ENCODE measurements at places on chromosomes 6 and 20.

DNA sequence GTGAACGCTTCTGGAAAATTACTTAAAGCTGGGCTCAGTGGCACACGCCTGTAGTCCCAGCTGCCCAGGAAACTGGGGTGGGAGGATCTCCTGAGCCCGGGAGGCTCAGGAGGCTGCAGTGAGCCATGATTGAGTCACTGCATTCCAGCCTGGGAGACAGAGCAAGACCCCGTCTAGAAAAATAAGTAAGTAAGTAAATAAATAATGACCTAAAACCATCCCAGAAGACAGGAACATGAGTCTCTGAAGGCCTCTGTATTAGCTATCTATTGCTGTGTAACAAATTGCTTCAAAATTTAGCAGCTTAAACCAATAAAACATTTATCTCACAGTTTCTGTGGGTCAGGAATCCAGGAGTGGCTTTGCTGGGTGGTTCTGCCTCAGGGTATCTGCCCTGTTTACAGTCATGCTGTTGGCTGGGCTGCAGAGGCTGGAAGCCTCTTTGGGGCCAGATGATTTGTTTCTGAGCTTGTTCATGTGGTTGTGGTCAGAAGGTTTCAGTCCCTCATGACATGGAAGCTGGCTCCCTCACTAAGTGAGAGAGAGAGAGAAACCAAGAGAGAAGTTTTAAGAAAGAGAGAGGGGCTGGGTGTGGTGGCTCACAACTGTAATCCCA, 48.4 kb upstream of the NCOA3 start:
- no peaks in the 10 kb centered on the region for H3K27me3 ChIP-seq
- peak; percentile 67 for DNase-seq
- peak overlapping the region; percentile 84 for H3K27ac ChIP-seq
- peaks cover 42% of the 10 kb centered on the region for H3K4me1 ChIP-seq

GRCh38 chr6:126066053-126067048, 80.0 kb downstream of the TRMT11 start:
- no peak overlapping the region for H3K27ac ChIP-seq
- H3K4me1 ChIP-seq, result no peaks in the 10 kb centered on the region
- H3K4me3 ChIP-seq, result no peak overlapping the region
- no peaks in the 10 kb centered on the region for H3K27me3 ChIP-seq

DNA sequence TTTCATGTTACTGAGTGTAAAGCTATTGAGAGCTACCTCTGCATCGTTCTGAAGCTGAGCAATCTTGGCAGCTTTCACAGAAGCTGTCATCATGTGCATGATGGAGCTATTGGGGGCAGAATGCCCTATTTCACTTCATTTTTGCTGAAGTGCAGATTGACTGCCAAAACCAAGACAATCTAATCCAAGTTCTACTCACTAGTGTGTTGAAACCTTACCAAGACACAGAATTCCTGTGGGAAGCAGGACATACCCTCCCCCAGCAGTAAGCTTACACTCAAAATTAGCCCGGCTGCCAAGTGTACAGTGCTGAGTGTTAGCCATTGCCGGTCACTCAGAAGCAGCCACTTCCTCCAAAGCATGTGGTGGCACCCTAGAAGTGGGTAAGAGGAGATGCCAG, 177.3 kb upstream of the TENT5A start:
- no peaks in the 10 kb centered on the region for H3K27me3 ChIP-seq
- H3K4me3 ChIP-seq, result no peak overlapping the region
- H3K27ac ChIP-seq, result no peak overlapping the region
- DNase-seq, result no peak

- no peaks in the 10 kb centered on the region for H3K4me1 ChIP-seq
- H3K27me3 ChIP-seq, result no peaks in the 10 kb centered on the region
- no peak overlapping the region for H3K27ac ChIP-seq
- no peak overlapping the region for H3K4me3 ChIP-seq
- no peak for DNase-seq
These were observed 22.9 kb upstream of the SPACA1 start for GRCh38 chr6:88024696-88025095.

- peaks cover 19% of the 10 kb centered on the region for H3K36me3 ChIP-seq
- peaks cover 17% of the 10 kb centered on the region for H3K4me1 ChIP-seq
- H3K4me3 ChIP-seq, result peak overlapping the region; percentile 84
- DNase-seq, result peak; percentile 78
- peak overlapping the region; percentile 90 for H3K27ac ChIP-seq
- no peaks in the 10 kb centered on the region for H3K27me3 ChIP-seq
These were observed 1.6 kb downstream of the SLC17A9 start for GRCh38 chr20:62953839-62954703.

DNA sequence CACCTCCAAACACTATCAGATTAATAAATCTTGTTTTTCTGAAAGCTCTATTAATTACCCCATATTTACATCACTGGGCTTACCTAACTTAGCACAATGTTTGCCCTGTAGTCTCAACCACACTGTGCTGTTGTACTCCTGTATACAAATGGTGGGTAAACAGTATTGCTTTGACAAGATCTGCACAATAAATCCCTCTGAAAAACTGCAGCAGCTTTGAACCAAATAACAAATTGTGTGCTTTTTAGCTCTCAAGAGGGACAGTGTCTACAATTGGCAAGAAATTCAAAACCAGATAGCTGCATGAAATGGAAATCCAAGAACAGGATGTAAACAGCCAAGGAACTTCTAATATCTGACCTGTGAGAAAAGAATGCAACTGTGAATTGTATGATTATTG, 10.4 kb downstream of the KIF6 start:
- no peak overlapping the region for H3K27ac ChIP-seq
- no peaks in the 10 kb centered on the region for H3K27me3 ChIP-seq
- H3K4me3 ChIP-seq, result no peak overlapping the region
- no peaks in the 10 kb centered on the region for H3K36me3 ChIP-seq
- no peak for DNase-seq
- H3K4me1 ChIP-seq, result no peaks in the 10 kb centered on the region

- no peak overlapping the region for H3K27ac ChIP-seq
- H3K36me3 ChIP-seq, result no peaks in the 10 kb centered on the region
- DNase-seq, result no peak
- no peak overlapping the region for H3K4me3 ChIP-seq
- H3K4me1 ChIP-seq, result peaks cover 16% of the 10 kb centered on the region
- H3K27me3 ChIP-seq, result peaks cover 3% of the 10 kb centered on the region
These were observed 15.7 kb downstream of the DCBLD1 start for GRCh38 chr6:117498159-117498558.

- no peaks in the 10 kb centered on the region for H3K27me3 ChIP-seq
- H3K4me3 ChIP-seq, result no peak overlapping the region
- H3K36me3 ChIP-seq, result no peaks in the 10 kb centered on the region
- DNase-seq, result no peak
These were observed 250.7 kb upstream of the FAM83B start for GRCh38 chr6:54595844-54596243.

GRCh38 chr20:6909608-6910007, 142.1 kb downstream of the BMP2 start:
- no peaks in the 10 kb centered on the region for H3K36me3 ChIP-seq
- no peak overlapping the region for H3K27ac ChIP-seq
- H3K27me3 ChIP-seq, result no peaks in the 10 kb centered on the region
- DNase-seq, result no peak
- H3K4me1 ChIP-seq, result no peaks in the 10 kb centered on the region

DNA sequence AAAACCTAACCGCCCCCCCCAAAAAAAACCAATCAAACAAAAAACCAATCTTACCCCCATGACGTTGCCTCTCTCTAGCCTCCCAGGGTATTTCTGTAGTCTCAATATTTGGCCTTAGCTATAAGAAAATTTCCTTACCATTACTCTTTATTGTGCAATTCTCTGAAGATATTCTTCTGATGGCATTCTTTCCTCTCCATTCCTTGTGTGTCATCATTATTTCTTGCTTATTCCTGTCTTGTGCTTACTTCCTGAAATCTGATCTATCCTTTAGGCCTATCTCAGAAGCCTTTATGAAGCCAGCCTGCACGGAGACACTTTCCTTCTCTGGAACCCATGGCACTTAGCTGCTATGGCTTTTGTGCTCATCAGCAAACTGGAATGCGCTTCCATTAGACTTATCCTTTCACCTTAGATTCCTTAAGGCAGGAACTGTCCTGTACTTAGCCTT, 65.9 kb upstream of the DDR1 start:
- no peaks in the 10 kb centered on the region for H3K27me3 ChIP-seq
- H3K4me1 ChIP-seq, result peaks cover 79% of the 10 kb centered on the region
- peak overlapping the region; percentile 98 for H3K27ac ChIP-seq
- H3K36me3 ChIP-seq, result peaks cover 72% of the 10 kb centered on the region
- no peak overlapping the region for H3K4me3 ChIP-seq
- DNase-seq, result no peak

DNA sequence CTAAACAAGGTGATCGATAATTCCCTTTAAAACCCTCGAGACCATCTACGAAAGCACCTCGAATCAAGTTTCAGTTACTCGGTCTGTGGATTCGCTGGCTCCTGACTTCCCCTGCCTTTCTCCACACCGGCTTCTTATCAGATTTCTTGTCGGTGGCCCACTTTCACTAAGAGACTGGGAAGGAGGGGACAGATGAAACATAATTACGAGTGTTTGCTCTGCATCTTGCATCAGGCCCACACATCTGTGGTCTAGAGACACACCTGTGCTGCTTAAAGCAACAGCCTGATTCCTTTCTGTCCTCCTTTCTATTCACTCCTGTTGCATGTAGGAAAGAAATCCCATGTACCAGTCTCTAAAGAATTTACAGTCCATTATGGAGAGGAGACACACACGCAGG, 37.7 kb downstream of the INSM1 start:
- no peaks in the 10 kb centered on the region for H3K36me3 ChIP-seq
- no peak overlapping the region for H3K4me3 ChIP-seq
- DNase-seq, result no peak
- H3K27me3 ChIP-seq, result no peaks in the 10 kb centered on the region
- H3K27ac ChIP-seq, result no peak overlapping the region

DNA sequence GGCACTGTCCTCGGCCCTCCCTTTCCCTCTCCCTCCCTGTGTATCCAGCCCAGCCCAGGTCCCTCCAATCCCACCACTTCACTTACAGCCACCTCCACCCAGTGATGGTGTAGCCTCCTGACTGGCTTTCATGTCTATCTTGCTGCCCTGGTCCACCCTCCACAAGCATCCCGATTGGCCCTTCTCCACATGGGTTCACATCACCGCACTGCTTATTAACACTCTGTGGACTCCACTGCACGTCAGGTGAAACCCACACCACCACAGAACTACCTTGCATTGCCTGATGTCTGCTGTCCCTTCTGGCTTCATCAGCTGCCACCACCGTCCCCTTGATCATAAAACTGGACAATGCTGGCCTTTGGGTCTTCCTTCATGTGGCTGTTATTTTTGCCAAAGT, 220.4 kb upstream of the ARID1B start:
- no peak overlapping the region for H3K4me3 ChIP-seq
- peaks cover 4% of the 10 kb centered on the region for H3K4me1 ChIP-seq
- no peaks in the 10 kb centered on the region for H3K36me3 ChIP-seq
- H3K27me3 ChIP-seq, result no peaks in the 10 kb centered on the region
- DNase-seq, result no peak
- H3K27ac ChIP-seq, result no peak overlapping the region

DNA sequence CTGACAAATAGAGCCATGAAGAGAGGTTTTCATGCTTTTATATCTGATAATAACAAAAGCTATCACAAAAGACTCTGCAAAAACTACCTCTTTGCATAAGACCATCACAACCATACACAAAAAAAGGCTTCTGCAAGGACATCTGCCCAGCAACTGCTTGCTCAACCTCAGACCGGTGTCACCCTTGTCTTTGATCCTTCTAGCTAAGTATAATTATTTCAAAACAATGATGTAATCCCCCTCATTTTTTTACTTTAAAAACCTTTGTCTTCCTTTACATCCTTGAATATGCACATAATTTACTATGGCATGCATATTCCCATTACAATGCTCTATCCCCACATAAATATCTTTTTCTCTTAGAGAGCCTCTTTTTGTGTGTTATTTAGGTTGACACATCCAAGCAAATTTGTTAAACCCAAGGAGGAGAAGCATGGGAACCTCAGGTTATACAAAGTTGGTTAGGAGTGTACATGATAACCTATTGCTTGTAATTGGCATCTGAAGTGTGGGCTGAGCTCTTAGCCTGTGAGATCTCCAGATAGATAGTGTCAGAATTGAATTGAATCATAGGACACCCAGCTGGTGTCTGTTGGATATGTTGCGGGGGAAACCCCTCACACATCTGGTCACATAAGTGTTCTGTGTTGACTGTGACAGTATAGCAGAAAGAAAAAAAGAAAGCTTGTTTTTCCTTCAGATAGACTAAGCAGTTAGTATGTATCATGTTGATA, 20.7 kb upstream of the CGA start:
- no peak for DNase-seq
- no peak overlapping the region for H3K4me3 ChIP-seq
- H3K4me1 ChIP-seq, result no peaks in the 10 kb centered on the region

GRCh38 chr6:39572661-39573340, 152.4 kb downstream of the KIF6 start:
- H3K36me3 ChIP-seq, result no peaks in the 10 kb centered on the region
- H3K4me1 ChIP-seq, result no peaks in the 10 kb centered on the region
- H3K27me3 ChIP-seq, result peaks cover 12% of the 10 kb centered on the region
- DNase-seq, result no peak

All from activated naive CD8-positive, alpha-beta T cell treated with anti-CD3 and anti-CD28 coated beads for 36 hours (primary cell).